ENCODE measurements at places on chromosomes 16 and 17. TPM values are rescaled to one million over a fixed set of nuclear protein-coding genes. Genes with fewer than 3 reads are reported as not detected.

DNA sequence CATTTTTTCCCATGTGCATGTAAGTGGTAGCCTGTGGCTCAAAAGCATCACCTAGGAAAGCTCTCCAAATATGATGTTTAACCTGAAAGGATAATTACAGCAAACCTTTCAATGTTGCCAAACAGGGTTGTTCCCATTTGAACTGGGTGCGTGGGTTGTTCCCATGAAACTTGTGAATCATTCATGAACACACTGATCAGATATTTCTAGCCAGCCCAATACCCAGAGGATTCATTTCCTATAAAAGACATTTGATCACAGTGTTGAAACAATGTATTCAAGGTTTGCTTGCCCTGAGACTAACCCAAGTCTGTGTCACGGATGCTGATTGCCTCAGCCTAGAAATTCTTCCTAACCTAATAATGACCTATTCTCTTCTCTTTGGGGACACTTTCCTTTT lies 12.9 kb downstream of the KRT39 start:
- DNase-seq, result no peak

GRCh38 chr17:55693254-55694216 lies 29.1 kb downstream of the TMEM100 start:
- no peak for DNase-seq

DNA sequence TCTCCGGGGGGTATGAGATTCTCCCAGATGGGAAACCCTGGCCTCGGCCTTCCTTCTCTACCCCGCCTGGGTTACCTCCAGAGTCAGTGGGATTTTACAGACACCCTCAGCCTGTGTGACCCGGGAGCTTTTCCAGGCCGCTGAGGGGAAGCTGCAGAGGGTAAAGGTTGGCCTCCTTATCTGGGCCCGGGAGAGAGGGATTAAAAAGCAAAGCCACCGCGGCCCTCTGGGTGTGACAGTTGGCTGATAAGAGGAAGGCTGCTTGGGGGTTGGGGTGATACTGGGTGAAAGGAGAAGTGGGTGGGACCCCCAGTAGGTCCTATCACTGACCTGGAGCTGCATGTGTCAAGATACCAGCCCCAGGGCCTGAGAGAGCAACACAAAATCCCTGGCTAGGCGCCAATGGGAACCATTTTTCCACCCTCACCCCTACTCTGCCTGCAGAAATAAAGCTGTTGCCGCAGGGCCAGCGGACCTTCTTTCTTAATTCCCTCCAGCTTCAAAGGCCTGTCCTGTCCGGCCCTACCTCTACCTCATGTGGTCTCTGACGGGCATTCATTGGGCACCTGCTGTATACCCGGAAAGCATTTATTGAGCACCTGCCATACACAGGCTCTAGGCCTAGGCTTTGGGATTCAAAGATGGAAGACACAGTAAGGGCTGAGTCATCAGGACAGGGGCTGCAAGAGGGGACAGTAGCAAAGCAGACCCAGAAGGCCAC lies 77.6 kb upstream of the GSE1 start:
- no peak for DNase-seq

DNA sequence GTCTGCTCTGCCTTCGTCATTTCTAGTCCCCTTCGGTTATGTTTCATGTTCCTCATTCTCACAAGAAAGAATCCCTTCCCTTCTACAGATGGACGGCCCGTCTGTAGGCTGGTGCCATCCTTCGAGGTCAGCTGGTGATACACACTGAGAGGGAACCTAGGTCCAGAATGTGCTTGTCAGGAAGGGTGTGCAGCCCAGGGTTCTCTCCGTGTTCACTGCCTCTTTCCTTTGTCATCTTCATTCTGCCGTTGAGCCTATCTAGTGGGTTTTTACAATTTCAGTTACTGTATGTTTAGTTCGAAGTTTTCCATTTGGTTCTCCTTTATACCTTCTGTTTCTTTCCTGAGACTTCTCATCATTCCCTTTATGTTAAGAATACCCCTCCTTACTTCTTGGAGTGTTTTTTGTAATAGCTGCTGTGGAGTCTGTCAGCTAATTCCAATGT lies 18.9 kb downstream of the KIAA0513 start:
- no peak for DNase-seq

GRCh38 chr17:77462090-77462489 lies 321.3 kb downstream of the SEC14L1 start:
- DNase-seq, result no peak

The HBZ gene
- not detected for total RNA-seq

The CACNA1H gene
- 14.7 TPM for total RNA-seq

All from thoracic aorta (tissue), 2 donors.